Uterus (tissue), 4 donors: ENCODE measurements at places on chromosomes 1 and 21. TPM values are rescaled to one million over a fixed set of nuclear protein-coding genes. Genes with fewer than 3 reads are reported as not detected.

SLAMF9 gene
- total RNA-seq = not detected

CRYZ gene
- total RNA-seq = 53.7 TPM

SPRR3 gene
- total RNA-seq = not detected

BSDC1 gene
- 77.4 TPM for total RNA-seq

SMCP gene
- not detected for total RNA-seq

PTPN22 gene
- 2.3 TPM for total RNA-seq

AMY1B gene
- not detected for total RNA-seq

PROK1 gene
- total RNA-seq = not detected

DRAXIN gene
- 0.41 TPM for total RNA-seq

MYOG gene
- total RNA-seq = not detected
